ENCODE measurements at places on chromosomes 3 and 15.

DNA sequence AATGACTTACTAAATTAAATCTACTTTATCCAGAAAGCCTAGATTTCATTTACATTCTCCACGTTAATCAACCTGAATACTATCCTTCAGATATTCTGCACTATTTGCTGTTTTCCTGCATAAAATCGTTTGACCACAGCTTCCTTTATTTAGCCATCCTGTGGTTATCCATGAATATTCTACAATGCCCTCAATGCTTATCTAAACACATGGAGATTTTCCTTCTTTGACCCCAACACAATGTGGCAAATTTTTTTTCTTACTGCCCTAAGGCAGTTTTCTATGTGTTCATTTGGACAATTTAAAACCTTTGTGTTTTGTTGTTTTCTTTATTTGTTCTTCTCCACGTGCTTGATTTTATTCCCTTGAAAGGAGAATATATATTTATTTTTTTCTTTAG lies 495.5 kb upstream of the ROBO1 start:
- DNase-seq = no peak

GRCh38 chr3:38110314-38111050 lies 26.4 kb downstream of the ACAA1 start:
- DNase-seq = no peak

DNA sequence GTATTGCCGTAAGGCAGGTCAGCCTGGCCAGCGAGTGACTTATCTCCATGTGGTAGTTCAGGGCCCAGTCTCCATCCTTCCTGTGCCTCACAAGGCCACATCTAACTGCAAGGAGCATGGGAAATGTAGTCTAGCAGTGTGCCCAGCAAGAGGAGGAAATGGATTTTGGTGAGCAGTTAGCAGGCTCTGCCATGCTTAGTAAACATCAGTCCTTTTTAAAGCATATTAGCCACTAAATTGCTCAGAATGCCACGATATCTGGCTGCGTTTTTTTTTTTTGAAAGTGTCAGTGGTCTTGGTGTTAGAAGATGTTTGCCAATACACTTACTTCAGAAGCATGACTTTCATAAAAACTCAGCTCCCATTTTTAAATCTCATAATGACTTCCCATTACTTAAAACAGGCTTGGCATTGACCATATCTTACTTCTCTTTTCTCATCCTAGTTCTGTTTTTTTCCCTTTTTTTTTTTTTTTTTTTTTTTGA lies 470.2 kb upstream of the TPRG1 start:
- no peak for DNase-seq

GRCh38 chr15:44208956-44209355 lies 13.9 kb upstream of the FRMD5 start:
- DNase-seq = no peak

DNA sequence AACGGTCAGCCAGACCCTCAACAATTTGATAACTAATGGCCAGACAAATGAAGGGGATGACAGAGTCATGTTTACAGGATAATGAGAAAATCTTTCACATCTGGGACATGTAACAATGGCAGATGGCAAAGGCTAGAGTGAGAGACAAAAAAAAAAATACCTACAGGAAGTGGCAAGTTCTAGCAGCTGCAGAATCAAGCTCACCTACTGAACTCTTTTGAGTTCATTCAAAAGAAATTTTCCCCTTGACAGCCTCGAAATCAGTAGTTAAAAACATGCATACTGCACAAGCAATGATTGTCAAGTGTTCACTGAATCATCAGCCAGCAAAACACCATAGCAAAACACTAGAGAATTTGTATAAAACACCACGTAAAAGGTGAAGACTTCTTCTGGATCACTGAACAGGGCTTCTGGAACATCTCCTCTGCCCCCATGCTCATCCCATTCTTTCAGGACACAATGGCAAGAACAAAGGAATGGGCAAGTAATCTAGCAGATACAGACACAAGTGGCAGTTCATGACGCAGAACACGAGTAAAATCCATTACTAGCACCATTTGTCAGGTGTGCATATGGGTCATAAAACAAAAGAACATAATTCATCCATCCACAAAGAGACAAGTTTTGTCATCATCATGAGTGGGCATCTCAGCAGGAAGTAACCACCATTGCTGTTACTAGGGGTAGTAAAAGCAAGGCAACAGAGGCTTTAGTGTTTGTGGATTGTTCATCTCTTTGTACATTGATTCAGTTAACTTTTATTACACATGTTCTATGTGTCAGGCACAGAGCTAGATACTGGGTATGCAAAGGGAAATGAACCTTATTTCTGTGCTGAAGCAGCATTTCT lies 13.8 kb upstream of the KCNMB2 start:
- no peak for DNase-seq

DNA sequence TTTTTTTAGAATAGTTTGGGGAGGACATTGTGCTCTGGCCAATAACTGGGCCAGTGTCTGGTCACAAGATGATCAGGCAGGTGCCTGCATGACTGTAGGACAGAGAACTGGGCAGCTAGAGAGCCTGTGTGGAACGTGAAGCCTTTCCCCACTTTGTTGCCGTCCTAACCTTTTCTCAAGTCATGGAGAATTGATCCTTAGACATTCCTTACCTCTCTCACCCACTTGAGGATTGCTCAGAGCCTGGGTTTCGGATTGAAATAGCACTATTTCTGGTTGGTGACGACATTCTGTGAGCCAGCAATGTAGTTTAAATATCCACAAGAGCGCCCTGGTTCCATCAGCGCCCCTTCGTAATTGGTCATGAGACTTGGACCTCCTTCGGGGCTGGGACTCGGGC lies 138.4 kb downstream of the IGF1R start:
- DNase-seq = no peak
